ENCODE measurements at places on chromosomes 6 and 20.

DNA sequence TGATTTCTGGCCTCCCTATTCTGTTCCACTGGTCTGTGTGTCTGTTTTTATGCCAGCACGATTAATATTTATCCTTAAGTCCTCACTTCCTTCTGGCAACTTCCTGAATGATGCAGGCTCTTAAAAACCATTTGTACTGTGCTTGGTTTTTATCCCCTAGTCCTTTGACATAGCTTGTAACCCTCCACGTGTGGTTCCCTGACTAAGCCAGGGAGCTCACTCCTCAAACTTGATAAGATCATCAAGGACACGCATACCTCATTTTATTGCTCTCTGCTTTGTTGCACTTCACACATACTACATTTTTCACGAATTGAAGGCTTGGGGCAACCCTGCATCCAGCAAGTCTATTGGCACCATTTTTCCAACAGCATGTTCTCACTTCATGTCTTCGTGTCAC is 166.4 kb upstream of the UST start:
- no peak for DNase-seq

DNA sequence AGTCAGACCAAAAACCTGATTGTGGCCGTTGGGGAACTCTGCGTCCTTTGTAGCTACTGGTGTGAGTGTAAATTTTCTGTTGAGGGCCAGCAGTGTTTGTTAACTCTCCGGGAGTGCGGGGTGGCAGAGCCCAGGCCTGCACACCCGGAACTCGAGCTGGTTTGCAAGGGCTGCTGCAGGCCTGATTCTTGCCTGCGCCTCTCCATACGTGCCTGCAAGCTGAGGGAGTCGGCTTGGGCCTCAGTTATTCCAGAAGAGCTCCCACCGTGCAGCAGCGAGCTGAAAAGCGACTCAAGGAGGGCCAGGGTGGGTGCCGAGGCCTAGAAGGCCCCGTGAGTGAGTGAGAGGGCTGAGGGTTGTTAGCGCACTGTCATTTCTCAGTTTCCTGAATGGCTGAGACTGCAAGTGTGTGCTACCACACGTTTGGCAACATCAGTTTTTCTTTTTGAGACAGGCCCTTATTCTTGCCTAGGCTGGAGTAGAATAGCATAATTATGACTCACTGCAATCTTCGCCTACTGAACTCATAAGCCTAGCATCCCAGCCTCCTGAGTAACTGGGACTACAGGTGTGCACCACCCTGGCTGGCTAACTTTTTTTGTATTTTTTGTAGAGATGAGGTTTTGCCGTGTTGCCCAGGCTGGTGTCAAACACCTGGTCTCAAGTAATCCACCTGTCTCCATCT is 33.9 kb upstream of the KIF13A start:
- DNase-seq: no peak

DNA sequence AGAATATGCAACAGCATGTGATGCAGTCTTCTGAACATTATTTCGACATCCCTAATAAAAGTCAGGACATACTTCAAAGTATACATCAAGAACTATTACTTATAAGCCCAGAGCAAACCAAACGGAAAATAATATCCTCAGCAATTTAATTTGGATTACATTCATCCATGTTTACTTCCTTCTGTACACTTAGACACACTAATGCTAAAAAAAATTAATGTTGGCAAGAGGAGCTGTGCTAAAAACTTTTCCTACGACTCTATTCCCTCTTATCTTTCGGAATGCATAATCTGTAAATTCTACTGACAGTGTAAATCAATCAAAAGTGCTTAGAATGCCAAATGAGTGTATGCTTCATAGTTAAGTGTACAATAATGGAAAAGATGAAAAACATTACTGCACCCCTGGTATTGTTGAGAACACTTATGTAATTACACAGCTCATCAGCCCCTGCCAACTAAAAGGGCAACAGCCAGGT is 301.2 kb upstream of the HSF2 start:
- DNase-seq: no peak

- DNase-seq: no peak
Observed at GRCh38 chr6:135640048-135640447, 142.5 kb upstream of the AHI1 start.

GRCh38 chr20:48653706-48654051 is 174.1 kb downstream of the PREX1 start:
- DNase-seq: no peak

DNA sequence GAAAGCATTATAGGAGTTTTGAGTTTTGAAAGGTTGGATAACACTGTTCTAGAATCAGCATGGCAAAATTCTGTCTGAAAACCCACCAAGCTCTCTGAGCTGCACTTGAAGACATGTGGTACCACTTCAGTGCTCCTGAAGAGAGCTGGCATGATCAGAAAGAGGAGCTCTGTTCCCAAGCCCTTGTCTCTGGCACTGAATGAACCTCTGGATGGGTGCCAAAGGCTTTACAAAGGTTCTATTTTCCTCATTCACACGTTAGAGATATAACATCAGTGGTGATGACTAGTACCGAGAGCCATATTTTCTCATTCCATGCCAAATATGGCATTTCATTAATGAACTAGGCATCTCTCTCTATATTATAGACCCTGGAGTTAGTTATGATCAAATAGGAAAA is 301.8 kb upstream of the ID4 start:
- no peak for DNase-seq

GRCh38 chr6:163904186-163904585 is 489.7 kb downstream of the QKI start:
- DNase-seq: no peak

GRCh38 chr20:8673116-8673515 is 395.8 kb upstream of the PLCB4 start:
- no peak for DNase-seq

DNA sequence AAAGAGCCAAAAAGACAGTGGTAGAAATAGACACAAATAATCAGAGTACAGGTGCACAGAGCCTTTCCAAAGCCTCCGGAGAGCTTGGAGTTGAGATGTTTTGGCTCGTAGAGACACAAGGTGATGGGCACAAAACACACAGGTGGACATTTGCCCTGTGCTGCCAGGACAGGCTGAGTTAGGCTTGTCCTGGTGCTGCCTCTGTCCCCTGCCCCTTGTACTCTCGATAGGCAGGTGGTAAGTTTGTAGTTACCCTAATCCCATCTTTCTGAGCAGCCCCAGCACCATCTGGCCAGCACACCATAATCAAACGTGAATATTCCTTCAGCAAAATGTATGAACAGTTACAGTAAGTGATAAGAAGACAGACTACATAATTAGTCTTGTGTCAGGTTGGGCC is 95.5 kb downstream of the FOXC1 start:
- DNase-seq: no peak

GRCh38 chr6:117919275-117919674 is 12.2 kb downstream of the SLC35F1 start:
- DNase-seq: no peak

DNA sequence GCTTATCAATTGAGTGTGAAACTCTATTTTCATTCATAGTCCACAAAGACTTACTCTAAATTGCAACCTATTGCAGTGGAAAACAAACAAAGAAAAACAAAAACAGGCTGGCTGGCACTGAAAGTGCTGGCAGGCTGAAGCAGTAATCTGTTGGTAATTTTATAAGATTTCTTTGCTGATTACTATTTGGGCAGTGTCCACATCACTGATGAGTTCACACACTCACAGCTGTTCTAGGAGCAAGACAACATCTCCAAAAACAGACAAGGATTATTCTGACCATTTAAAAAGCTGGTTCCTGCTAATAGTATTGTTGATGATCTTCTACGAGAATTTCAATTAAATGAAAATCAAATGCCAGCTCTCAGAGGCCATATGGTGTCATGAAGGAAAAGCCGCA is 26.9 kb downstream of the MARCKS start:
- no peak for DNase-seq

DNA sequence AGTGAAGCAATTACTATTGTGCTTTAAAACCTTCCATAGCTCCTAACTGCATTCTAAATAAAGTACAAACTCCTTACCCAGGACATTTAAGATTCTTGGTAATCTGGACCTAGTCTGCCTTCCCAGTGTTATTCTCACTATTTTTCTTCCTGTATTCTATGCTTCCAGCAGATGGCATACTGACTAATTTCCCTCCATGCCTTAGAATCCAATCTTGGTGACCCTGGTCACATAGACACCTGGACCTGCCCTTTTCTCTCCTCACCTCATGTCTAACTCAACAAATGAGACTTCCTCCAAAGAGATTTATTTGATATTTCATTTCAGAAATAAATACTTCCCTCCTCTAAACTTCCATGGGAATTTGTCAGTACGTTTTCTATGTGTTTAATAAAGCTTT is 25.8 kb downstream of the ROS1 start:
- DNase-seq: no peak

- no peak for DNase-seq
Observed at GRCh38 chr6:90285611-90286381, 10.8 kb downstream of the BACH2 start.

GRCh38 chr20:59823030-59823423 is 110.4 kb downstream of the SYCP2 start:
- no peak for DNase-seq

- no peak for DNase-seq
Observed at GRCh38 chr6:22071270-22072041, 225.4 kb downstream of the PRL start.

- no peak for DNase-seq
Observed at GRCh38 chr6:36336779-36337241, at the start of gene BNIP5. BNIP5 (minus strand) TSS chr6:36336888; CDS start chr6:36330690, 6,198 bp downstream.

- DNase-seq: no peak
Observed at GRCh38 chr6:142879076-142879475, 65.9 kb downstream of the HIVEP2 start.

- no peak for DNase-seq
Observed at GRCh38 chr20:34797012-34797995, 28.1 kb downstream of the NCOA6 start.

GRCh38 chr6:28134015-28134414 is 7.7 kb upstream of the ZKSCAN8 start:
- DNase-seq: peak; percentile 13

- no peak for DNase-seq
Observed at GRCh38 chr6:166599205-166599604, 12.7 kb upstream of the RAMACL start.

DNA sequence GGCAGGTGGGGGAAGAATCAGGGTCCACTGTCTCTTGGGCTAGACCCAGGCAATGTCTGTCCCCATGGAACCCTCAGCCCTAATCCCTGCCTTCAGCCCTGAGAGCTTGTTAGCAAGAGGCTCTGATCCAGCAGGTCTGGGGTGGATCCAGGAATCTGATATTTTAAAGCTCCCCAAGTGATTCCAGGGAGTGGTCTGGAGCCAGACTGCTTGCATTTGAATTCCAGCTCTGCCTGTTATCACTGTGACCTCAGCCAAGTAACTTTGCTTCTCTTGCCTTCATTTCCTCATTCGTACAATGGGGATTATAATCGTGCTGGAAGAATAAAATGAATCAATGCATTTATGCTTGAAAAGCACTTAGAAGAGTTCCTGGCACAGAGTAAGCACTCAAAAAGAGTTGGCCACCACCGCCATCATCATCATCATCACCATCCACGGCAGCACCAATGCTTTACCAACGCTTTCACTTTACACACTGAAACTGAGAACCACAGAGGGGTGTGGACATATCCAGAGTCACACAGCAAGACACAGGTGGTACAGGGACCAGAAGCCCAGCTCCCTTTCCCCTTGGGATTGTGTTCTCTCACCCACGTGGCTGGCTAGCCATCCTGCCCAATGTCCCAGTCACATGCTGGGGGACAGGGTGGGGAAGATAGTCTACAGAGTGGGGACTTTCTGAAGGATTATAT is 75.7 kb upstream of the RALY start:
- DNase-seq: no peak

- DNase-seq: no peak
Observed at GRCh38 chr20:17995967-17996819, 27.4 kb downstream of the MGME1 start.

- no peak for DNase-seq
Observed at GRCh38 chr6:82645536-82646230, 282.1 kb downstream of the TPBG start.

DNA sequence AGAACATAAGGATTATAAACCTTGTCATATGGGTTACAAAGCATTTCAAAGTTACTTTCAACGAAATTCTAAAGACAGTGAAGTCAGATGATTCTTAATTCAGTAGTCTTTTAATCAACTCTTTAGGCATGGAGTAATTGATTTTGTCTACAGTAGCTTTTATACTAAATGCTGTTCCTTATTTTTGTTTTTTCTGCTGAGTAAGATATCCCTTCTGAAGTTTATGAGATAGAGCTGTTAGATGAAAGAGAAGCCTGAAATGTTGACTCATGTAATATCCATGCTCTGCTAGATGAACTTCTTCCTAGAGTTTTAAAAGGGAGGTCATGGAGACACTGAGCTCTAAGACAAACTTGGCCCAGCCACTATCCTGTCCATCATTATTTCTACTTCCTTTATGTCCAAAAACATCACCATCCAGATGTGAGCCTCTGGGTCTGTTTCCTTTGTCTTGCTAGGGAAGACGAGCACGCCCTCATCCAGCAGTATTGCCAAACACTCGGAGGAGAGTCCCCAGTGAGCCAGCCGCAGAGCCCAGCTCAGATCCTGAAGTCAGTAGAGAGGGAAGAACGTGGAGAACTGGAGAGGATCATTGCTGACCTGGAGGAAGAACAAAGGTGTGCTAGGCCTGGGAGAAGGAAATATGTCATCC is 550.3 kb downstream of the UTRN start:
- DNase-seq: no peak

GRCh38 chr6:80622641-80623040 is 516.2 kb downstream of the BCKDHB start:
- DNase-seq: no peak

GRCh38 chr6:88631830-88632229 is 331.6 kb downstream of the RNGTT start:
- no peak for DNase-seq

DNA sequence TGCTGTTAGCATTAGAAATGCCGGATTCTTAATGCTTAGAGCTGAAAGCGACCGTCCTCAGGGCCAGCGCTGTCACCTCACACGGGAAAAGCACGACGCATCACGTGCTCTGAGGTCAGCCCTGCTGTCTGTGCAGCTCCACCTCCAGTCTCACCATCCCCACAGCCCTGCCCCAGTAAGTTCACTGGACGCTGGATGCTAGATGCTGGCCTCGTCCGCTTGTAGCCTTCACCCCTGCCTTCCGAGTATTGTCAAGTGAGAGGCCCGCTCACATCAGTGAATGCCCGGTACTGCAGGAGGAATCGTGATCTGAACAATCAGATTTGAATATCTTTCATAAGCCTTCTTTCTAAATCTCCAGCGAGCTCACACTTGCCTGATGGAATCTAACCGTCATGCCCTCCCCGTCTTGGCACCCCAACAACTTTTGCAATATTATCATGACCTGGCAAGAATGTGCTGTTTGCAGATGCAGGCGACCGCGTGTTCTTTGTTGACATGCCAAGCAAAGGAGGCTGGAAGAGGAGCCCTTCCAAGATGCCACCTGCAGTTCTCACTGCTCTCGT is 64.9 kb downstream of the DLL1 start:
- no peak for DNase-seq

GRCh38 chr6:77450924-77451323 is 12.4 kb downstream of the HTR1B start:
- no peak for DNase-seq

Data from 8988T (cell line).